Cardiac muscle cell (in vitro differentiated cells and primary cell): ENCODE measurements at places on chromosomes 12 and 14. TPM values are rescaled to one million over a fixed set of nuclear protein-coding genes. Genes with fewer than 3 reads are reported as not detected.

PTPRB gene
- 0.21 and 0.25 TPM in 2 replicates for total RNA-seq

GRCh38 chr12:43578782-43579181 lies 26.8 kb upstream of the ADAMTS20 start:
- no peak for DNase-seq

DNA sequence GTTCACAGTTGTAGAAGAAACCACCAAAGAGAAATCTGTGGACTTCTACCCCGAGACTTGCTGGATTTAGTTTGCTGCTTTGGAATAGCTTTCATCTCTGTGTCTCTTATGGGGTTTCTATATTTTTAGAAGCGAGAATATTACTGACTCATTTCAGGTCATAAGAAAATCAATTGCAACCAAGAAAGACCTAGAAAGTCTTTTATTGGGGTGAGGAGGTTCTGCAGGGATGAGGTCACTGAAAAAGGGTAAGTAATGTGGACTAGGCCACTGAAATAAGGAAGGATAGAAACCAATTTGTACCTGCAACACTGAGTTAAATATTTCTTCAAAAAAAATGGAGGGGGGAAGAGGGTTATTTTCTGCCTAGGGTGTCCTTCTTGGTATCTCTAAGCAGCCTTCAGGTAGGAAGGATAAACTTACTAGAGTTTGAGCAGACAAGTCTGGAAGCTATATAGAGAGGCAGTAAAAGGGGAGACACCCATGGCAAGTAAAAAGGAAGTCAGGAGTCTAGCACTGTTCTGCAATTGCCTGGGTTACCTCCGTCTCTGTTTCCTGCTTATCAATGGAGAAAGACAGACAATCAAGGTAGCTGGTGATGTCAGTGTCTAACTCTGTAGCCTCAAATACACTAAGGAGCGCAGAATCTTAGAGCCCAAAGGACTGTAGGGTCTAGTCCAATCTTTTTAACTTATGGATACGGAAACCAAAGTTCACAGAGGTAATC lies 19.6 kb upstream of the KERA start:
- no peak for DNase-seq

DNA sequence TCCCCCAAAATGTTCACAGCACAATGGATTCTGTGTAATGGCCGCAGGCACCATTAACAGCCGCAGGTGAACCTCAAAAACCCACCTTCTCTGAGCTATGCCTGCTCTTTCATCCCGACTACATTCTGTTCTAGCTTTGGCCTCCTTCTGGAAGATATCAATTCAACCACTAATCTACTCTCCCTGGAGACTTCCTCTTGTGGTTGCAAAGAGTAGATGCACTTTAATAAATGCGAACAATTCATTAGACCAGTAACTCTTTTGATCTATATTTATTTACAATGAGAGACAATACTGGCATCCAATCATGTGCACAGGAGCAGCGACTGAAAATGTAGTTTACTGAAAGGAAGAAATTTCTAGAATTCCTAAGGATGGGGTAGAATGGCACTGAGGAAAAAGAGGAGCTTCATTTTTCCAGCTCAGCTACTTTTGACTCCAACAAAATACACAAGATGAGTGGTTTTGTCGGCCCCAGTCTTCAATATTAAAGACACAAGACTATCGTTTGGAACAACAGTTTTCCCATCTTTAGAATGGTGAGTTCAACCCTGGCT lies 5.3 kb downstream of the GRIN2B start:
- DNase-seq, result no peak

GPX2 gene
- not detected in 2 replicates for total RNA-seq

JDP2 gene
- 15.2 and 22.0 TPM in 2 replicates for total RNA-seq

DTX3 gene
- total RNA-seq, result 52.1 and 59.0 TPM in 2 replicates

DNA sequence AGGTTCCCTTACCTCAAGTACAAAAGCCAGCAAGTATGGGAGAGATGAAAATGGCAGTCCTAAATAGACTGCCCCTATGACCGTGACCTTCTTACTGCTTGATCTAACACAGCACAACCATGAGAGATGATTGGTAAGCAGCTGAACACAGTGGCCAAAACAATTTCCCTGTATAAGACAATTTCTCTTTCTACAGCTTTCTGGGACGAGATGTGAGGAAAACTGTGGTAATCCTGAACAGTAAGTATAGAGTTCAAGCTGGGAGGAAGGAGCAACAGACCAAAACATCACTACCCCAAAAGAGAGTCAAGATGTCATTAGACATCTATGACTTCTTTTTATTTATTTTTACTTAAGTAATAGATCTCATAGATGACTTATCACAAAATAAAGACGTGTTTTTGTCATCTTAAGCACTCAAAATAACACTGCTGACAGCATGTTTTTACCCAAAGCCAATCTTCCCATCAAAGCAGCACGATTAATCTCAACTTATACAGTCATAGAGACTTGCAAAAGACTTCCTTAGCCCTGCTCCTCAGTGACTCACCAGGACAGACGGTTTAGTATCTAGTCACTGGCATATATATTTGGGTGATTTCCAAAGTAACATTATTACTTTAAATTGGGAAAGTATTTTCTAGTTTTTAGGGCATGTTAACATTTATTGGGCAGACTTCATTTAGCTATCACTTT lies 3.7 kb downstream of the TMEM52B start:
- DNase-seq, result no peak

SOAT2 gene
- total RNA-seq, result 0.57 and 1.6 TPM in 2 replicates

PAPLN gene
- 1.2 and 4.2 TPM in 2 replicates for total RNA-seq

- DNase-seq, result no peak
These were observed 20.7 kb downstream of the NFKBIA start for GRCh38 chr14:35383569-35384454.

IFI27L1 gene
- 70.1 and 75.5 TPM in 2 replicates for total RNA-seq

DPPA3 gene
- not detected in 2 replicates for total RNA-seq

DNA sequence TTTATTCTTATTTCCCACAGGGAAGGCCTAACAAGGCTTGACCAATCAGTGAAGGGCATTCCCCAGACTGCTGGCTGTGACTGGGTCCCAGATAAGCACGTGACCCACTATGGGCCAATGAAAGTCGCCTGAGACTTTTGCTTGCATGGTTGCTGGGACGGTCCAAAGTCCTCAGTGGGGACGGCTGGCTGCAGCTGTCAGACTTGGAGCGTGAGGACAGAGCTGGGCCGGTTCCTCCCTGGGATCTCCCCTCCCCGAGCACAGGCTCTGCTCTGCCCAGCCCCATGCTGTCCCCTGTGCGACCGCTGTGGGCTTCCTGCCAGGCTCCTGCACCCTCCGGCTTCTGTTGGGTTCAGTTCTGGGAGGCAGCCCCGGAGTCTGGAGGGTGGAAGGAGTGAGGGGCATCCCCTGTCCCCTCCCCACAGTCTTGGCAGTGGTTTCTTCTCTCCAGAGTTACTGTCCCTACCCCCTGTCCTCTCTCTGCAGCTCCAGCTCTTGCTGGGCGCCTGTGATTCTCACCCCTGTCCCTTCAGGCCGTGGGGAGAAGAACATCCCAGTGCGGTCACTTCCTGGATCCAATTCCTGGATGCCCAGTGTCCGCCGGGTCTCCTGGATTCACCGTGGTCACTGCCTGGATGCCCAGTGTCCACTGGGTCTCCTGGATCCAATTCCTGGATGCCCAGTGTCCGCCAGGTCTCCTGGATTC lies 50.1 kb downstream of the GALNT9 start:
- DNase-seq, result no peak
